ENCODE measurements at places on chromosomes 2 and 18.

DNA sequence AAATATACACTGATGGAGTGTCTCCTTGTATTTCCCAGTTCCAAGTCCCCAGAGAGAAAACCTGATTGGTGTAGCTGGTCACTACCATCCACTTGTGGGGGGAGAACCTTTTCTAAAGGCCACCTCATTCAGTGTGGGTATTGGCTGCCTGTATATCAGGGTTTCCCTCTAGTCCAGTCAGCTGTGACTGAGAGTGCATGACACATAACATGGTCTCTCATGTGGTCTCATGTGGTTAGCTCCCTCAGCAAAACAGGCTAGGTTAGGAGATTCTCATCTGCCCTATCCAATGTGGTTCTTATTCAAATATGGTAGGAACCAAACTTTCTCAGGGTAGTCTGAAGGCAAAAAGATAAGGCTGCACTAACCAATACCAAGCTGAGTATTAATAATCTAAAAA, 4.1 kb upstream of the GORASP2 start:
- no peak for DNase-seq

- DNase-seq = no peak
Measured at GRCh38 chr18:78595924-78596573, 383.6 kb upstream of the SALL3 start.

GRCh38 chr2:178404368-178404767, 46.6 kb downstream of the PRKRA start:
- peak; percentile 32 for DNase-seq

- no peak for DNase-seq
Measured at GRCh38 chr2:127985735-127986134, 42.1 kb downstream of the SAP130 start.

DNA sequence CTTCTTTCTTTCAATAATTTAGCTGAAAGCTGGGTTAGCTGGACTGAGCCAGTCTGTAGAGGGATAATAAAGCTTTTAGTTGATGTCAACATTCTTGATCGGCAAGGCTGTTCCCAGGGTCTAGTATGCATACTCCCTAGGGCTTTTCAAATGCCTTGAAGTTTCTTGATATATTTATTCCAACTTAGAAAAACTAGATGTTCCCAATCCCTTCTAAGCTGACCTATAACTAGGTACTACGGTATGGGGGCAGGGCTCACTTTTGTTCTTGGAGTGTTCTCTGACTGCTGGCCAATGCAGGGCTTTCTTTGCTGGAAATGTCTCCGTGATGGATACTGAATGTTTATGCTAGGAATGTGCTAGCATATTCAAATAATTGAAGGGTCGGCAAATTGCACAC, 258.6 kb upstream of the TANK start:
- no peak for DNase-seq

GRCh38 chr2:105581555-105581944, 163.2 kb upstream of the NCK2 start:
- DNase-seq = no peak

GRCh38 chr2:174836377-174836994, 72.2 kb upstream of the CHRNA1 start:
- DNase-seq = peak; percentile 45

GRCh38 chr2:241834527-241835210, 24.0 kb downstream of the PDCD1 start:
- DNase-seq = no peak

DNA sequence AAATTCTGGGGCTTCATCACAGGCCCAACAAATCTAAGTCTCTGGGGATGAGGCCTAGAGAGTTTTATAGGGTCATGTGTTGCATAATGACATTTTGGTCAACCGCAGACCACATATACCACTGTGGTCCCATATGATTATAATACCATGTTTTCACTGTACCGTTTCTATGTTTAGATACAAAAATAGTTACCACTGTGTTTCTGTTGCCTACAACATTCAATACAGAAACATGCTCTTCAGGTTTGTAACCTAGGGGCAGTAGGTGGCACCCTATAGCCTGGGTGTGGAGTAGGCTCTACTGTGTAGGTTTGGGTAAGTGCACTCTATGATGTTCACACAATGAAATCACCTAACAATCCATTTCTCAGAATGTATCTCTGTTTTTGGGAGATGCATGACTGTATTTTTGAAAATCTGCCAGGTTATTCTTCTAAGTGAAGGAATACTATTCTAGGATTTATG, 485.2 kb downstream of the PTPRM start:
- no peak for DNase-seq
